IPS DF 19.7 (cell line): ENCODE measurements at places on chromosomes 4 and X.

DNA sequence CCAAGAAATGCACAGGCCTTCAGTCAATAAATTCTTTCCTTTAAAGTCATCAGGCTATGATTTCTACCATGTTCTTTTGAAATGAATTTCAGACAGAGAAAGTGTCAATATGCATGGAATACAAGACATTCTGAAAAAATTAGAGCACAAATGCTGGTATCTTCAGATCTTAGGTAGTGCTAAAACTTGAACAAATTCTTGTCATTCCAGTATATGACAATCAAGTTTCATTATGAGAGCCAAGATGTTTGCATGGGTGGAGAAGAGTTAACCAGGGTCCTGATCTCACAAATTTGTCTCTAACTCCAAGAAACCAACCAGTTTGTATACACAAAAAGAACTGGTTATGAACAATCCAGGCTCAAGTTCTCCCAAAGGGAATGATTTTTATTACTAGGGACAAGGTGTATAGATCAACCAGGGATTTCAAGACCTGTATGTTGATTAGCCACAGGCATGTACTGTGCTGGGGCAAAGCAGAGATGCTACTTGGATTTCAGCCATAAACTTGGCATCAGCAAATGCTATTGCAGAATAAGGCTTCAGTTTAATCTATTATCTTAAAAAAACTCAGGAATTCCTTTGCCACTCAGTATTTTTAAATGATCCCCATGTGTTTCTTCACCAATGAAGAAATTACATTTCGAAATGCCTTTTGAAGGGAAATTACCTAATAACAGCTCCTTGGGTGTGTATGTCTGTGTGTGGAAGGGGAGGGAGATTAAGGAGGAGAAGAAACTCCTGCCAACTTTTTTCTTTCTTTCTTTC is 69.7 kb downstream of the FANCB start:
- DNase-seq, result no peak

DNA sequence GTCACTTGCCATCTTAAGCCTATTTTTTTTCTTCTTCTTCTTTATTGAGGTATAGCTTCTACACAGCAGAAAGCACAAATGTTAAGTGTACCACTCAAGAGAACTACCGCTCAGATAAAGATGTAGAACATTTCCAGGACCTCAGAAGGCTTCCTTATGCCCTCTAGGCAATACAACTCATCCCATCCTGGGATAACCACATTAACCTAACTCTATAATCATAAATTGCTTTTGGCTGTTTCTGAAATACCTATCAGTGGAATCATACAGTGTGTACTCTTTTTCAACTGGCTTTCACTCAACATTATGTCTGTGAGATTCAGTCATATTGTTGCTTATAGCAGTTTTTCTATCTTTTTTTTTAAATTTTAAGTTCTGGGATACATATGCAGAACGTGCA is 51.7 kb downstream of the ARFIP1 start:
- no peak for DNase-seq

GRCh38 chr4:47577779-47578553 is 92.9 kb downstream of the ATP10D start:
- DNase-seq, result no peak

DNA sequence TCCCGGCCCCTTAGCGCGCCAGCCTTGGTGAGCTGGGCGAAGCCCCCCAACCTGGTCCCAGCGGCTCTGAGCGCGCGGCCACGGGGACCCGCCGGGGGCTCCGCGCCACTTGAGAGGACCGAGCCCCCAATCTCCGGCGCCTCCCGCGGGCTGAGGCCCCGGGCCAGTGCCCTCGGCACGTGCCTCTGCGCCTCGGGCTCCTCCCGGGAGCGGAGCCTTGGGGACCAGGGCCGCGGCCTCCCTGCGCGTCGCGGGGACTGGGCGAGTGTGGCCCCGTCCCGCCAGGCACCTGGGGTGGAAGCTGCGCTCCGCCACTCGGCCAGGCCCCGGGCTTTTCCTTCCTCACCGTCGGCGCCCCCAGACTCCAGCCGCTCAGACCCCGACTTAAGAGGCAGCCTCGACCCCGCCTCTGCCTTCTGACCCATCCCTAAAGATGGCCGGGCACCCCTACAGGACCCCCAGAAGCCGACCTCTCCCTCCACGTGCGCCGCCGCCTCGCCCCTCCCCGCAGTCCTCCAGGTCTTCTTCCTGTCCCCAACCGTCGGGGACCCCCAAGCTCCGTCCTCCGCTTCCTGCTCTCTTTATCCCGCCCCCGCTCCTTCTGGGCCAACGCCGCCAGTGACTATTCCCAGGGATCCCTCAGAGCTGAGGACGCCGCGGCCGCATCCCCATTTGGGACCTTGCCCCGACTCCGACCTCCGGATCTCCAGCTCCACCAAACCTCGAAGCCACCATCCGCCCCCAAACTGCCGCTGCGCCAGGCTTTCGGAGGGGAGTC is 752 bp downstream of the ERAS start:
- DNase-seq, result no peak

- DNase-seq, result no peak
These were observed 539 bp upstream of the CHIC1 start for GRCh38 chrX:73562458-73562857.

GRCh38 chr4:143921181-143921580 is 15.8 kb upstream of the GYPE start:
- no peak for DNase-seq

- no peak for DNase-seq
These were observed 253.9 kb downstream of the ANK2 start for GRCh38 chr4:113303315-113303714.

- no peak for DNase-seq
These were observed 103.5 kb upstream of the NOCT start for GRCh38 chr4:138911909-138912703.

GRCh38 chr4:157888281-157888680 is 284.5 kb downstream of the GASK1B start:
- no peak for DNase-seq

DNA sequence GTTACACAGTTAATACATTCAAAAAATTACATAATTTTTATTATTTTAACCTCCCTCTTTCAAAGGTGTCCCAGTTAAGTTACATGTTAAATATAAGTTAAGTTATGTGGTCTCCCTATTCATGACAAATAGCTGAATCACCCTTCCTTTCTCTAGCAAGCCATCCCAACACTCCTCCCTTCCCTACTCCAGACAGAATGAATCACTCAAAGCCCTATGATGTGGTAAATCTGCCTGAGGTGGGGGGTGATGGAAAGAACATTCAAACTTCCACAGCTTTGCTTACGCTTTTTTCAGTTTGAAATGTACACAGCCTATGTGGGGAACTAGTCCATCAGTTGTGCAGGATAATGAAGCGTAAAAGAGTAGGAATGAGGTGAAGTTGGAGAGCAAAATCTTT is 90.2 kb downstream of the CXCL13 start:
- DNase-seq, result no peak

GRCh38 chr4:66246643-66247042 is 576.4 kb upstream of the EPHA5 start:
- DNase-seq, result no peak

- DNase-seq, result no peak
These were observed 669 bp downstream of the OTOP1 start for GRCh38 chr4:4225915-4226605.

DNA sequence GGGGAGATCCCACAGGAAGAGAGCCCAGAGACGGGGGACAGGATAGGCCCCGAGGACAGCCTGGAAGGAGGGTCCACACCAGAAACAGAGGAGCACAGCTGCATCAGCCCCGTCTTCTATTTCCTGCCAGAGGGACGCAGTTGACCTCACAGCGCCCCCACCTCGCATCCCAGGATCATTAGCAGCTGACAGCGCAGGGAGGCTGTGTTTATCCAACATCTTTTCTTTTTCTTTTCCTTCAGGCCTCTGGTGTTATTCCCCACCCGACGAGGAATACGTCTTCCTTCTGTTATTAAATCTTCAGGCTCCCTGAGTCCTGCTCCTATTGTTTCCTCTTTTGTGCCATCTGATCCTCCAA is 75.4 kb downstream of the DCHS2 start:
- no peak for DNase-seq
